ENCODE measurements at places on chromosomes 2 and 18.

DNA sequence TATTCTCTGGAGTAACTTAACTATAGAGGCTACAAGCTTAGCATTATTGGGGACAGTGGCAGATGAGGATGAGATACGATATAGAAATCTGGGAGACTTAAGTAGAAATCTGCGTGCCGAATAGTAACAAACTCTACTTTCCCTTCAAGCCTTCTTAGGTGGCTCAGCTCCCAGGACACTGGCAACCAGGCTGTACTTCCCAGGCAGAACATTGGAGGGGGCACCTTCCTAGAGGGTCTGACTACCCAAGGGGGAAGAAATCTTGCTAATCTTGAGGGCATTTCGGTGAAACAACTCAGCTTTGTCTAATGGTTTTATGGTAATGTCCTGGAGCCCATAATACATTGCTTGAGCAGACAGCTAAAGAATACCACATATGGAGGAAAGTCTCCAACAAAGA is 126.2 kb upstream of the DTNA start:
- DNase-seq, result no peak

DNA sequence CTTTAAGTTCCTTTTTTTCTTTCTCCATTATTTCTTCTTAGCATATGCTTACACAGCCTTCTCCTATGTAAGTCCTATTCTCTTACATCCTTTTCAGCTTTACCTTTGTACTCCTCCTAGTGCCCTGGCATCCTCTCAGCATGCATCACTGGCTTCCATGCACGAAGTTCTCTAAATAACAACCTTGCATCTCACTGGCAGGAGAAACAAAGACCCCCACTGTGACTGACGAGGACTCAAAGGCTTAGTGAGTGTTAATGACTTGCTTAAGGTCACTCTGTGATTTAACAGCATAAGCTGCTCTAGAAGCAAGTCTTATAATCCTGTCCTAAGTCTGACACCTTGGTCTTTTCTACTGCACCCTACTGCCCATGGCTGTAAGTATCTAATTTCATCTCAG is 1236.0 kb upstream of the CELF4 start:
- no peak for DNase-seq

- no peak for DNase-seq
Observed at GRCh38 chr18:62339106-62339988, 14.2 kb downstream of the TNFRSF11A start.

DNA sequence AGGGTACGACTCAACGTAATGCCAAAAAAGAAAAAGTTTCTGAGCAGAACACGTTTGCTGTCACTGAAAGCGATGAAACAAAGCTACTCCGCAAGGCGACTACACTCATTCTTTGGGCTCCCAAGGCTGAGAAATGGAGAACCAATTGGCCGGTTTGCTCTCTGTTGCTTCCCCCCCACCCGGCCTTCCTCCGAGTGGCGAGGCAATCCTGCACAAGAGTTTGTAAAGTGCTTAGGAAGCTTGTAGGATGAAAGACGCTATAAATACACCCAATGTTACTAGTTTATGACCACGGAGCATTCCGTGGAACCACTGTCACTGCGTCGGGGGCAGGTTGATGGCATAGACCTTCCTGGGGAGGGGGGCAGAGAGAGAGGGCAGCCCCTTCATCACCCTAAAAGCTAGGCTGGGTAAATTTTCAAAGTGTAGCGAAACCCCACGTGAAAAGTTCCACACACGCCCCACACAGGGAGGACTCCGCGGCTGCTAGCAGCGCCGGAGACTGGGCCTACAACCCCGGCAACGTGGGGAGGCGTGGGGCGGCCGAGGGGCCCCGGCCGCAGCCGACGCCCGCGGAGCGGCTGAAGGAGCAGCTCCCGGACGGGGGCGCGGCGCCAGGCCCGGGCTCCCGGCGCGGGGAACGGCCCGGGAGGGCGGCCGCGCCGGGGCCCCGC is 915 bp downstream of the CUL3 start:
- DNase-seq, result no peak

GRCh38 chr2:230128623-230129342 is 60.1 kb upstream of the SLC16A14 start:
- no peak for DNase-seq

DNA sequence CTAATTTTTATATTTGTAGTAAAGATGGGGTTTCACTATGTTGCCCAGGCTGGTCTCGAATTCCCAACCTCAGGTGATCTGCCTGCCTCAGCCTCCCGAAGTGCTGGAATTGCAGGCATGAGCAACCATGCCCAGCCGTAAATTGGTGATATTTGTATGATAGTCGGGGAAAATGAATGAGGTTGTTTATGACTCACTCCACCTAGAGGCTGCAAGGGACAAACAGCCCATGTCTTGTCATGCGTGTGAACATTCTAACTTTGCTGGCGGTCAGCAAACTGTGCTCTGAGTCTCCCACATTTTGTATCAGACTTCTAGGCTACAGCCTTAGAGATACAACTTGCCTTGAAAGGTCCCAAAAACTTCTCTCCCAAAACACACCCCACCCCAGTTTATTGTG is 133.5 kb upstream of the DTNA start:
- no peak for DNase-seq

DNA sequence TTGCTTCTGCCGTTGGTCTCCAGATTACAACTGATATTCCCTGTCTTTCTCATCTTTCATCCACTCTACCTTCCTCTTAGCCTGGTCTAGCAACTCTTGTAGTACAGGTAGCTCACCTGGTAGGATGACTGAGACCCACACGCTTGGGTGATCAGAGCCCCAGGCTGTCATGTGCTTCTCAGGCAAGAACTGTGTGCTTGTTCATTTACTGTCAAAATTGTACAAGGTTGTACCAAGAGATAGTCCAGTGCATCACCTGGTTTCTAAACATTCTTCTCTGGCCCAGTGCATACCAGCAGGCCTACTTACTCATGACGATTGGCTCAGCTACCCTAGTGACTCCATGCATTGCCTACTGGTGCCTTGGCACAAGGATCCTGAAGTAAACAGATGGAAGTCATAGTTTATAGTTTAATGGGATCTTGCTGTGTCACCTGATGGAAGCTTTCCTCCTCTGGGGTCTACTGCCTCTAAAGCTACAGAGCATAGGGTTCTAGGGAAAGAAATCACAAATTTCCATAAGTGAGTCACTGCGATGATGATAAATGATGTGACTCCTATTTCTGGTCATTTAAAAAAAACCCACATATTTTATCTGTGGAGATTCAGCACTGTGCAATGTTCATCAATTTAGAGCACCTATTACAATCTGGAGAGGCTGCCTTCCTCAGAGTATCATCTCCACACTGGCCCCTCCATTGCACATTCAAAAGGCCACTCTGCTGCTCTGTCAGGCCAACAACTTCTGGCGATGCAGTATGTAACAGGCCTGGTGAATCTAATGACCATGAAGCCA is 481.8 kb upstream of the MEIS1 start:
- DNase-seq, result no peak

GRCh38 chr2:204530464-204530805 is 14.8 kb upstream of the PARD3B start:
- no peak for DNase-seq

DNA sequence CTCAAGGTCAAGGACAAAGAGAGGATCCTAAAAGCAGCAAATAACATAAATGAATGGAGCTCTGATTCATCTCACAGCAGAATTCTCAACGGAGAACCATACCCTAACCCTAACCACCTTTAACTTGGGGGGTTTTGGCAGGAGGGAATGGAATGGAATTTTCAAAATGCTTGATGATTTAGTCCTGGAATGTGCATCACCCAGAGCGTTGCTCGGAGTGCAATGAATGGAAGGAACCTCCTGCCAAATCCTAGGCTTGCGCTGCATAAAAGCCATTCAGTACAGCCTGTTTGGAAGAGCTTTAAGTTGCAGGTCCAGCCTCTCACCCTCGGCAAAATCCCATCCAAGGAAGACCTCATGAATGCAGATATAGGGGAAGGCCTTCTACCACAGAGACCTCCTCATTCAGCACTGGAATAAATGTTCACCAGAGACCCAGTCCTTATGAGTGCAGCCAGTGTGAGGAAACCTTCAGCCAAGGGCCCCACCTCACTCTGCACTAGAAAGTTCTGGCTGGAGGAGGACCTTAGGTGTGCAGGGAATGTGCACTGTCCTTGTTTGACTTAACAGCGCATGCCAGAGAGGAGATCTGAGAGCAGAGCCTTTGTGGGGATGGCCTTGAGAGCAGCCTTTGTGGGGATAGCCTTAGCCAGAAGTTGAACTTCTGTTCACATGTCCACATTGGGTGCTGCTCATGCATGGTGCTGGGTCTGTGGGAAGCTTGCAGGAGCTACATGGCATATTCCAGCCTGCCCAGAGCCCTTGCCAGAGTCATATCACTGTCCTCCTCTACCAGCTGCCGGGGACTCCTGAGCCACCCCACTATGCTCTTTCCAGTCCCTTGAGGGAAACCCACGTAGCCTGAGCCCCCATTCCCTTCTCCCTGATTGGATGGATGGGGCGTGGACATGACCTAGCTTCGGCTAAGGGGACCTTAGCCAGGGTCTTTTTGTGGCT is 30.5 kb downstream of the ASB1 start:
- DNase-seq, result no peak

DNA sequence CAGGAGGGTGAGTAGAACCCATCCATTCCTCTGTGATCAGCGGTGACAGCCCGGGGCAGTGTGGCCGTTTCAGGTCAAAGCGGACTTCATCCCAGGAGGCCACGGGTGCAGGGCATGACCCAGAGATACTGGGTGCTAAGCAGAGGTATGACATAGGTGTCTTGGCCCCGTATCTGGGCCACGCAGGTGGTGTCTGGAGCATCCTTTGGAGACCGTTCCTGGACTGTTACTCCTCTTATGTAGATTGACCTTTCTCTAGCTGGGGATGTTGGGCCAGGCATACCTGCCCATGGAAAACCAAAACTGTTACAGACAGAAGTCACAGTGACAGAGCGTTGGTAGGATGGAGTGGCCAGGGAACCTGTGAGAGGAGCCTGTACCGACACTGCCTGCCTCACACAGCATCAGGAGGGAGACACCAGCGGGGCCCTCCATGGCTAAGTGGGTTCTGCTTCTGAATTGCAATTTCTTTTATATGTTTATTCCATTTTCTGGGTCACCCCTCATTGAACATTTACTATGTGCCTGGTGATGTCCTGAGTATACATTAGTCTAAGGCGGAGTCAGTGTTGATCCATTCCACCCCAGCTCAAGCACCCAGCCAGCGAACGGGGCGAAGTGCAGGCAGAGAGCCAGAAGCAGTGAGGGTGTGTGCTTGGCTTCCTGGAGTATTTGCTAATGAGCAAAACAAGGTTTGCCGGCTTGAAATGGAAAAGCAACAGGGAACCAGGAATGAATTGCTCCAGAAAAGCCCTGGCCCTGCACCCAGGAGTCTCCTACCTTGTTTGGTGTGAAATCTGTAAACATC is 141.7 kb downstream of the SH3RF3 start:
- DNase-seq, result no peak

DNA sequence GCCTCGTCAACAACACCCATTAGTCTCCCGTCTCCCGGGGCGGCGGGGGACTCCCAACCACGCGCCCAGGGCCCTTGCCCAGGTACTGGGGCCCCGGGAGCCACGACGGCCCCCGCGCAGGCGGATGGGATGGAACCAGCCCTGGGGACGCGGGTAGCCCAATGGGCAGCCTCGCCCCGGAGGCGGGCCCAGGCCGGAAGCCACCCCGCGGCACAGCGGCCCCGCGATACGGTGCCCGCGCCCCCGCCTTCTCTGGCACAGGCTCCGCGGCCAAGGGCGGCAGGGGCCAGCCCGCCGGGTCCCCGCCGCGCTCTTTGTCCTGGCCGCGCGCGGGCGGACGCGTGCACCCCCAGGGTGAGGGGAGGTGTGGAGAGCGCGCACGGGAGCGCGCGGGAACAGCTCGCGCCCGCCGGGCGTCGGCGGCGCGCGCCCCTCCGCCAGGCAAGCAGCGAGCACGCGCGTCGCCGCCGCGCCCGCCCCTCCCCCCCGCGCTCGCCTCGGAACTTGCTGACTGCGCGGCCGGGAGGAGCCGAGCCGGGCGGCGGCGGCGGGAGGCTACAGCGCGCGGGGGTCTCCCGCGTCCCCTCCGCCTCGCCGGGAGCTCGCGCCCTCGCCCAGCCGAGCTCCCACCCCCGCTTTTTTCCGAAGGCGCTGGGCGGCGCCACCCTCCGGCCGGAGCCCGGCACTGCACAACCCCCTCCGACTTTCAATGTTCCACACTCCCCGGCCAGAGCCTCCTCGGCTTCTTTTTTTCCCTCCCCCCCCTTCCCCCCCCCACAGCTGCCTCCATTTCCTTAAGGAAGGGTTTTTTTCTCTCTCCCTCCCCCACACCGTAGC is at the start of gene UBE2E3:
TSS of gene UBE2E3 (plus strand) at position 500 of the 837 bp plus-strand sequence. CDS start 1,438 bp downstream, outside the sequence.
- peak; percentile 85 for DNase-seq

- DNase-seq, result no peak
Observed at GRCh38 chr2:70851704-70852103, 16.1 kb upstream of the CD207 start.

- no peak for DNase-seq
Observed at GRCh38 chr2:33366473-33366872, 110.0 kb upstream of the RASGRP3 start.

GRCh38 chr18:39403121-39403520 is 1837.5 kb upstream of the CELF4 start:
- no peak for DNase-seq

DNA sequence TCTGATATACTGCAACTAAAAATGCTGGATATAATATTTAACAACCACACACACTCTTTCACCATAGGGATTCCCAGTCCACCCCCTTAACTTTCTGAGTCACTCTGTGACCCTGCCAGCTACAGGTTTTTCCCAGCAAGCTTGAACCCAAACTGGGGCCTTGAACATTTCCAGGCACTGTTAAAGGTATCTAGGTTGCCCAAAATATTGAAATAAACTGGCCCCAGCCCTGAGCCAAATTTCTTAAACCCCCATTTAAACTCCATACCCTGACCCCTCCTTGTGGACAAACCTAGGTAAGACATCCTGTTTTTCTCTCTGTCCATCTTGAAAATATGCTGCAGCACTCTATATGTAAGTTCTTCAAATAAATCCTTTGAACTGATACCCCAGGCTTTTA is 19.7 kb upstream of the DCTN1 start:
- no peak for DNase-seq

DNA sequence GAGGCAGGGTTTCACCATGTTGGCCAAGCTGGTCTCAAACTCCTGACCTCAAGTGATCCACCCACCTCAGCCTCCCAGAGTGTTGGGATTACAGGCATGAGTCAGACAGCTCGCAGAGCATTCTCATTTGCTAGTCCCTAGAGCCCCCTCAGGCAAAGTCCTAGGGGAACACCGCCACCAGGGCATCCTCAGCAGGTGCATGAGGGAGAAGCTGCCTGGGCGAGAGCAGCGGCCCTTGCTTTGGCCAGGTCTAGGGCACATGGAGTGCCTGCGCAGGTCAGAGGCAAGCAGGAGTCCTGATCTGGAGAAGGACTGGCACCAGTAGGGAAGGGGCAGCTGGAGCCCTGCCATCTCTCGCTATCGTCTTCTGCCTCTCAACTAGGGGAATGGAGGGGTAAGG is 32.4 kb downstream of the NGEF start:
- no peak for DNase-seq

GRCh38 chr2:63875131-63875527 is 33.4 kb downstream of the UGP2 start:
- DNase-seq, result no peak

GRCh38 chr18:62131301-62131909 is 55.5 kb downstream of the PIGN start:
- DNase-seq, result peak; percentile 79

- no peak for DNase-seq
Observed at GRCh38 chr18:46346213-46346612, 242.0 kb downstream of the HAUS1 start.

GRCh38 chr2:10568736-10569432 is 120.8 kb upstream of the ODC1 start:
- DNase-seq, result no peak

- DNase-seq, result no peak
Observed at GRCh38 chr2:238502088-238502810, 75.5 kb downstream of the ASB1 start.

- DNase-seq, result peak; percentile 23
Observed at GRCh38 chr18:63788447-63789096, 13.4 kb downstream of the SERPINB7 start.

- DNase-seq, result no peak
Observed at GRCh38 chr2:98583276-98583675, 25.0 kb downstream of the COA5 start.

Data from T-cell (primary cell).